ENCODE measurements at places on chromosomes 16 and 17.

- DNase-seq: no peak
Observed at GRCh38 chr16:25390761-25391160, 133.1 kb upstream of the ZKSCAN2 start.

- no peak for DNase-seq
Observed at GRCh38 chr16:14043278-14043677, 27.8 kb upstream of the MRTFB start.

DNA sequence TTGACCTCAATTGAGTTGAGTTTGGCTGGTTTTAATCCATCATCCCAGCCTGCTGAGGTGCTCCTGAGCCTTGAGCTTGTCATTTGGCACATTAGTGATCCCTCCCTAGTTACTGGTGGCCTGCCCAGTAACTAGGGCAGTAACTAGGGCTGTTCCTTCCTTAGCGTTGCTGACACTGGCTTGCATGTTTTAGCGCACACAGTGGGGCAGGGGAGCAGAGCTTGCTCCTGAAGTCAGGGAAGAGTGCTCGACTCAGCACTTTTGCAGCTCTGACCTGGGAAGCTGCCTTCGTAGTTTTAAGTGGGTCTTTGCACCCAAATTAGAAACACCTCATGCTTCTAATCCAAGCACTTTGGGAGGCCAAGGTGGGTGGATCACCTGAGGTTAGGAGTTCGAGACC lies 15.7 kb downstream of the CCDC42 start:
- no peak for DNase-seq

- no peak for DNase-seq
Observed at GRCh38 chr16:88970050-88970449, 7.0 kb downstream of the CBFA2T3 start.

- DNase-seq: no peak
Observed at GRCh38 chr16:78576941-78577340, 477.5 kb downstream of the WWOX start.

- no peak for DNase-seq
Observed at GRCh38 chr16:2829501-2830354, at the start of gene ZG16B. Gene ZG16B, plus strand, starts transcription at chr16:2830303. Its CDS starts 139 bp downstream, at chr16:2830442.

- no peak for DNase-seq
Observed at GRCh38 chr16:68396481-68396880, 51.8 kb downstream of the SMPD3 start.

DNA sequence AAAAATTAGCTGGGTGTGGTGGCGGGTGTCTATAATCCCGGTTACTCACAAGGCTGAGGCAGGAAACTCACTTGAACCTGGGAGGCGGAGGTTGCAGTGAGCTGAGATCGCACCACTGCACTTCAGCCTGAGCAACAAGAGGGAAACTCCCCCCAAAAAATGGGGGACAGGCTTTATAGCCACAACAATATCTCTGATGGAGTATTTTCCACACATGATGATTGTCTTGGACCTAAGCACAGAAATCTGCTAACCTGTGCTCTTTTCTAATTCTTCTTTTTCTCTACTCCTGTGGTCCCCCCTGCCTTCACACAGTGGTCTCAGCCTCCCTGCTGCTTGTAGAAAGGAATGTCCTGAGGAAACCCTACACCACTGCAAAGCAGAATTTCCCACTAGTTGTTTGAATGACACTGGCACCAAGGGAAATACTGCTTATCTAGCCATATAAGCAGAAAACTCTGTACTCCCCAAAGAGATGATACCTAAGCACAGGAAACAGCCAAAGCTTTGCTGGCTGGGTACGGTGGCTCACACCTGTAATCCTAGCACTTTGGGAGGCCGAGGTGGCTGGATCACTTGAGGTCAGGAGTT lies 117.6 kb downstream of the USP31 start:
- DNase-seq: no peak

DNA sequence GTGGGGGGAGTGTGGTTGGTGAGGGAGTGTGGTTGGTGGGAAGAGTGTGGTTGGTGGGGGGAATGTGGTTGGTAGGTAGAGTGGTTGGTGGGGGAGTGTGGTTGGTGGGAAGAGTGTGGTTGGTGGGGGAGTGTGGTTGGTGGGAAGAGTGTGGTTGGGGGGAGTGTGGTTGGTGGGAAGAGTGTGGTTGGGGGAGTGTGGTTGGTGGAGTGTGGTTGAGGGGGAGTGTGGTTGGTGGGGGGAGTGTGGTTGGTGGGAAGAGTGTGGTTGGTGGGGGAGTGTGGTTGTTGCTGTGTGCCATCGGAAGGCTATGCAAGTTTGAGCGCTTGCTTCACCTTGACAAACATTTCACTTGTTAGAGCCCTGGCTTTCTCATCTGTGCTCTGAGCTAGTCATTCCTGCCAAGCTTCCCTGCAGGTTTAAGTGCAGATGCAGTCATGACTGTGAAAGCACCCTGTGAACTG lies 20.1 kb downstream of the MINK1 start:
- no peak for DNase-seq

DNA sequence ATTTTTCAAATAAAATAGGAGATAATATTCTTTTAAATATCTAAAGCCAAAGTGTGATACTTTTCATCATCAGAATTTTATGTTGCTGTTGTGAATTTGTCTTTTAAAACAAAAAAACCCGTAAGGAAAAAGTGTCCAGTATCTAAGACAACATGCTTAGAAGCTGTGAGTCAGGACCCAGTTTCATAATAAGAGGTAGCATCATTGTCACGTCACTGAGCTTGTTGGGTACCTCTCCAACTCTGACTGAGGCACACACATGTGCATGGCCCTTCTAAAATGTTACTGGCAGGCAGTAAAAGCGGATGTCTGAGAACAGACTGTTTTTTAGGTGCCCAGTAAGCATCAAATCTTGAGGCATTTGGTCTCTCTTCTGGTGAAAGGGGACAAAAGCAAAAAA lies 2.5 kb downstream of the CIAPIN1 start:
- no peak for DNase-seq

DNA sequence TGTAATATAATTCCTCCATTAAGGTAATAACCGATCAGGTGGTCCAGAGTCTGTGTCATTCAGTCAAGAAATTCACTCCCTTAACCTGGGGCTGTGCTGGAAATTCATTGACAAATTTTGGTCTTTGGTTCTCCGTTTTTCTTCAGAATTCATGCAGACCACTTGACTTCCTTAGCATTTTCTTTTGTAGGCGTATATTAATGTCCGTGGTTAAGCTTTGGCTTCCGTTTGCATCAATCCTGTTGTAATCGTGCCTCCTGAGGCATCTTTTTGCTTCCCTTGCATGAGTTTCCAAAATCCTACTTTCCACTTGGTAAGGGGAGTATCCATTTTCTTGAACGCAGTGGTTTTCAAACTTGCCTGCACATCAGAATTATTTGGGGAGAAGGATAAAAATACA lies 9.0 kb downstream of the LRRC37B start:
- no peak for DNase-seq

DNA sequence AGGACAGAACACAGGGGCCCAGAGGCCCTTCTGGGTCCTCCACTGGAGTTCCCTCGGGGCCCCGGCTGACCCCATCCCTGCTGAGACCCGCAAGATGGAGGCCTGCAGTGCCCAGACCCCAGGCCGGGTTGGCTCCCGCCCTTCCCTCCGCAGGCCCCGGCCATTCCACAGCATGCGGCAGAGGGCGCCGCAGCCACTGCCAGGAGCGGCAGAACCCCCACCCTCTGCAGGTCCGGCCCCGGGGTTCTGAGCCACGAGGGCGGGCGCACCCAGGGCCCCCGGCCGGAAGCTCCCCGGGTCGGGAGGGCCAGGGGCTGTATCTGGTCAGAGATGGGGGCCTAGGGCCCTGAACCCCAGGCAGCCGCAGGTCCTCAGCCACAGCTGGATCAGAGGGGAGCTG lies 2.4 kb upstream of the PERCC1 start:
- no peak for DNase-seq

DNA sequence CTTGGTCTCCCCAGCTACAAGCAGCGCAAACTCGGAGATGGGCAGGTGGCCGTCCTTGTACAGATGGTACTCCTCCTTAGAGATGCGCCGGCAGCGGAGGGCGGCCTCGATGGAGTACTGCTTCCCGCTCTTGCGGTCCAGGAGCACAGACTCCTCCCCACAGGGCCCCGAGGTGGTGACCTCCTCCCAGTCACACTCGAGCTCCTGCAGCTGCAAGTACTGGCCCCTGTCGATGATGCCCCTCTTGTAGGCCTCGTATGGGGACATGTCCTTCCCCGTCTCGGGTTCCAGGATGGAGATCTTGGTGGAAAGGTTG lies 7.2 kb downstream of the CDK3 start:
- no peak for DNase-seq

DNA sequence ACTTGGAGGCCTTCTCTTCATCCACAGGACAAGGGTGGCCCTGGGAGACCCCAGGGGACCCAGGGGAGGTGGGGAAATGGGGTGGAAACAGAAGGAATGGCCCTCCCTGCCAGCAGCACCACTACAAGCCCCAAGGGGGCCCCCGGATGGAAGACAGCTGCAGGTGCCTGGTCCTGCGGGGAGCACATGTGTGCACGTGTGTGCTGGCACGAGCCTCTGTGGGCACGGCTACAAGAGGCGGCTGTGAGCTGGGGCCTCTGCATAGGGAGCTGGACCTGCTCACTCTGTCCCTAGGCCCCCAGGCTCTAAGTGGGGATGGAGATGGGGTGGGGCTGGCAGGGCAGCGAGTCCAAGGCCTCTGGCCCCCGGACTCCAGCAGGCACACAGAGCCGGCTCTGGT lies 13.2 kb upstream of the AATK start:
- no peak for DNase-seq

GRCh38 chr16:87415441-87415840 lies 23.3 kb downstream of the MAP1LC3B start:
- no peak for DNase-seq

- no peak for DNase-seq
Observed at GRCh38 chr17:67256075-67256732, 11.2 kb upstream of the HELZ start.

- no peak for DNase-seq
Observed at GRCh38 chr16:74999219-74999608, 390 bp downstream of the ZNRF1 start.

DNA sequence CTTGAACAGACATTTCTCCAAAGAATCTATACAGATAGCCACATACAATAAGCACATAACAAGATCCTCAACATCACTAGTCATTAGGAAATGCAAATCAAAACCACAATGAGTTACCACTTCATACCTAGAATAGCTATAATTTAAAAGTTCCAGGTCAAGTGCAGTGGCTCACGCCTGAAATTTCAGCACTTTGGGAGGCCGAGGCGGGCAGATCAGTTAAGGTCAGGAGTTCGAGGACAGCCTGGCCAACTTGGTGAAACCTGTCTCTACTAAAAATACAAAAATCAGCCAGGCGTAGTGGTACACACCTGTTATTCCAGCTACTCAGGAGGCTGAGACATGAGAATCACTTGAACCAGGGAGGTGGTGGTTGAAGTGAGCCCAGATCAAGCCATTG lies 19.9 kb downstream of the RANBP10 start:
- DNase-seq: no peak

DNA sequence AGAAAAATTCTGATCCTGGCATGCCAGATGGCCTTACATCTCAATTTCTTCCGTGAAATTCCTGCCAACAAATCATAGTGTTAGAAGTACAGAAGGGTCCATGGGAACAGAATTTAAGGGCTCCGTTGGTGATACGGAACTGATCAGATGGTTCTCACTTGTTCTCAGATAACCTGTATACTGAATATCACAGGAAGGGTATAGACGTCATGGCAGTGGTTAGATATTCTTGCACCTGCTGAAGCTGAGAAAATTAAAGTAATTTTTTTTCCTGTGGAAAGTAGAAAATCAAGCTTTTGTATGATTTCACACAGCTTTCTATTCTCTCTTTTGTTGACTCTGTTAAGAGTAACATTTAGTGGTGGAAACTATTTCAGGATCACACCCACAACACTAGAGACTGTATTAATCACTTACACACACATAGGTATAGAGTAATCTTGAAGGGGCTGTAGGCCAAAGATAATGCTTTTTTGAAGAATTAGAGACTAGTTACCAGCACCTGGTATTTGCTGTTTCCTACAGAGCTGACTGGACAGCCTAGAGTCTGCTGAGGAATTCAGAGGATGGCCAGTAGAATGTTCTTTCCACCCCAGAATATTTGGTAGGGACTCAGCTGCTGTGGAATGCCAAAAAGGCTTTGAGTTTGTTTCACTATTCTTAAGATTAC lies 7.5 kb downstream of the TENT4B start:
- no peak for DNase-seq

GRCh38 chr17:8503368-8503767 lies 67.7 kb downstream of the NDEL1 start:
- DNase-seq: no peak

GRCh38 chr16:67922221-67922620 lies 9.4 kb downstream of the CTRL start:
- DNase-seq: no peak

GRCh38 chr16:60818465-60818864 lies 1217.8 kb downstream of the CDH8 start:
- DNase-seq: no peak

GRCh38 chr16:6837722-6838121 lies 494.9 kb upstream of the RBFOX1 start:
- no peak for DNase-seq

DNA sequence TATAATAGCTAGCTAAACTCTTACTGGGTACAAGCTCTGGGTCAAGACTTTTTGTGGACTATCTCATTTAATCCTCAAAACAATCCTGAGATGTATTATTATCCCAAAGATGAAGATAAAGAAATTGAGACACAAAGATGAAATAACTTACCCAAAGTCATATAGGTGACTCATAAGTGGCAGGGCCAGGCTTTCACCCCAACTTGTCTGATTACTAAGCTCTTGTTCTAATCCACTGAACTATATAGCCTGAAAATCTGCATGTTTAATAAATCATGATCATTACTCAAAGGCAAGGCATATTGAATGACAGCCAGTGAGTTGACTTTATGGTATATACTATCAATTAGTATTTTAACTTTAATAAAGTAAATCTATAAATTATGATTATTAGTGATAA lies 77.4 kb downstream of the SKAP1 start:
- no peak for DNase-seq

GRCh38 chr17:50882851-50883250 lies 16.7 kb upstream of the TOB1 start:
- no peak for DNase-seq

DNA sequence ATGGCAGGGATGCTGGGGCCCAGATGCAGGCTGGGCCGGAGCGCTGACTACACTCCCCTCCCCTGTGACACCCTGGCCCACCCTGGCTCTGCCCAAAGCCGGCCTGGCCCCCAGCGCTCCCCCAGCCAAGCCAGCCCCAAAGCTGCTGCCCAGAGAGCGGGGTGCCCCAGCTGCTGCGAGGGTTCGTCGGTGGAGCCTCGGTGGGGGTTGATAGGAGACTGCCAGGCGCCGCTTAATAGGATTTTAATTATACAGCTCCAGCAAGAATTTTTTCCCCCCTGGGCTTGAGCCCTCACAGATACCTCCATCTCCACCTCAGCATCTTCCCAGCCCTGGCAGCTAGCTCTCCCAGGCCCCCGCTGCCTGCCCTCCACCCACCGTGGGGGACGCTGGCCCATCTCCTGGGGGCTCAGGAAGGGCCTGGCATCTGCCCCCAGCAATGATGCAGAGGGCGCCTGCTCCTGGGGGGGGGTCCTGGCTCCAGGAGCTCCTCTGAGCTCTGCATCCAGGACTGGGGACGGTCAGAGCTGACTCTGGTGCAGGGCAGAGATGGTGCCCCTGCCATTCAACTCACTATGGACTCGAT lies 36.8 kb upstream of the DLX4 start:
- DNase-seq: no peak

All from NCI-H1092 (cell line).